LNCaP clone FGC (cell line): ENCODE measurements at places on chromosomes 1 and 21.

DNA sequence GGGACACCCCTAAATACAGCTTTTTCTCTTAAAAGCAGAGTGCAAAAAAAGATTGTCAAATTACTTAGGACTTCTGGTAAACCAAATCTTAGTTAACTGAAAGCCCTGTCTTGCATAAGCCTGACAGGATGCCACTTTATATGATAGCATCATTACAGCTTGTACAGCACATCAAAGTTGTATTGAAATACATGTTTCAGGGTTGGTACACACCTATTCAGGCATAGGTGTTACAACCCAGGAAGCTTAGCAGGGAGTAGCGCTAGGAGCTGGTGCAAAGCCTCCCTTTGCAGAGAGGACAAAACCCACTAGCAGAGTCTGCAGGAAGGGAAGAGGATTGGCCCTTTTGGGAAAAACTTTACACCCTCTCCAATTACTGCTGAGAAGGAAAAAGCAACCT, 258.9 kb upstream of the SGIP1 start:
- DNase-seq, result no peak

GRCh38 chr1:16396591-16396990, 29.5 kb downstream of the SZRD1 start:
- DNase-seq, result peak; percentile 32

GRCh38 chr1:2644591-2645101, 11.8 kb upstream of the MMEL1 start:
- DNase-seq, result no peak

DNA sequence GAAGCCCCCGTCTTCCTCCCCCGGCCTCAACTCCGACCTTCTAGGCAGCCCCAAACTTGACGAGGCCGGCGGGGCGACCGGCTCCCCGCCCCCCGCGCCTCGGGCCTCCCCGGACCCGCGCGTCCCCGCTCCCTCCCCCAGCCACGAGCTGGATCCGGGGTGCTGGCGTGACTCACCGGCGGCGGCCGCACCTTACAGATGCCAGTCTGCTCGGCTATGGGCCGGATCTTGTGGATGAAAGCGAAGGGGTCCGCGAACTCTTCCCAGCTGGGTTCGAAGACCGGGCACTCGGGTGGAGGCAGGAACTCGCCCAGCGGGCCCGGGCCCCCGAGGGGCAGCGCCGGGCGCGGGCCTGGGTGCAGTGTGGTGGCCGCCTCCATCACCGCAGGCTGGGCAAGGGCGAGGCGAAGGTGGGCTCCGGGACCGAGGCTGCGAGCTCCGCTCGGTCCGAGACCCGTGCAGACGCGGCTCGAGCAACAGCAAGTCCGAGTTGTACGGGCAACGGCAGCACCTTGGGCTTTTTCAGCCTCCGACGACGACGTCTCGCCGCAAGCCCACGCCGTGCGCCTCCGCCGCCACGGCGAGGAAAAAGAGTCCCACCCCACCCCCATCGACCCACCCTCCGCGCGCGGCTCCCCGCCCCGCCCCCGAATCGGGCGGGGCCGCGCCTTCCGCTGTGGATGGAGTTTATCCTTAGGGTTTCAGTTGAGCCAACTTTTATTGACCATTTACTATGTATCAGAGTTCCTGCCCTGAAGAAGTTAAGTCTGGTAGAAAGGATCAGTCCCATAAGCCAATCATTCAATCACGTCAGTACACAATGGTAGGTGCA, at the start of gene KDM5B:
Gene KDM5B, minus strand, starts transcription at position 496 of the 832 bp plus-strand sequence. Its CDS starts 116 bp downstream, at position 380.
- peak; percentile 45 for DNase-seq

GRCh38 chr1:42183210-42183956, 18.8 kb upstream of the GUCA2A start:
- DNase-seq, result no peak

DNA sequence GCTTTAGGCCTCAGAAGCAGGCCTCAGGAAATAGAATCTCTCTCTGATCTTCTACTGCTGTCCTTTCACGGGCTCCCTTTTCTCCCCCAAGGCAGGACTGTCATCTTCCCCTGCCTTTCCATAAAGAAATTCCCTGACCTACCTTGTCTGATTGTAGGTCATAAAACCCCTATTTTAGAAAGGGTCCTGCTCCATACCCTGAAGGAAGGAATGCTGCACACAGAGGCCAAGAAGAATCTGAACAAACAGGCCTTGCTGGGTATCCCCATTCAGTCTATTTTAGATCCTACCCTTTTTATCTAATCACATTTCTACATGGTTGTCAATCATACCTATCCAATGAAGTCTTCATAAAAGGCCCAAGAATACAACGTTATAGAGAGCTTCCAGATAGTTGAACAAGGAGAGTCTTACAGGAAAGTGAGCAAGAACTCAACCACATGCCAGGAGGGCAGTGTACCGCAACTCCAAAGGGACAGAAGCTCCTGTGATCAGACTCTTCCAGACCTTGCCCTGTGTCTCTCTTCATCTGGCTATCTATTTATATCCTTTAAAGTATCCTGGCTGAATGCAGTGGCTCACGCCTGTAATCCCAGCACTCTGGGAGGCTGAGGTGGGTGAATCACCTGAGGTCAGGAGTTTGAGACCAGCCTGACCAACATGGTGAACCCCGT, 93.1 kb downstream of the SLC16A1 start:
- no peak for DNase-seq

- DNase-seq, result no peak
These were observed 17.7 kb downstream of the TBX15 start for GRCh38 chr1:118970451-118970850.

DNA sequence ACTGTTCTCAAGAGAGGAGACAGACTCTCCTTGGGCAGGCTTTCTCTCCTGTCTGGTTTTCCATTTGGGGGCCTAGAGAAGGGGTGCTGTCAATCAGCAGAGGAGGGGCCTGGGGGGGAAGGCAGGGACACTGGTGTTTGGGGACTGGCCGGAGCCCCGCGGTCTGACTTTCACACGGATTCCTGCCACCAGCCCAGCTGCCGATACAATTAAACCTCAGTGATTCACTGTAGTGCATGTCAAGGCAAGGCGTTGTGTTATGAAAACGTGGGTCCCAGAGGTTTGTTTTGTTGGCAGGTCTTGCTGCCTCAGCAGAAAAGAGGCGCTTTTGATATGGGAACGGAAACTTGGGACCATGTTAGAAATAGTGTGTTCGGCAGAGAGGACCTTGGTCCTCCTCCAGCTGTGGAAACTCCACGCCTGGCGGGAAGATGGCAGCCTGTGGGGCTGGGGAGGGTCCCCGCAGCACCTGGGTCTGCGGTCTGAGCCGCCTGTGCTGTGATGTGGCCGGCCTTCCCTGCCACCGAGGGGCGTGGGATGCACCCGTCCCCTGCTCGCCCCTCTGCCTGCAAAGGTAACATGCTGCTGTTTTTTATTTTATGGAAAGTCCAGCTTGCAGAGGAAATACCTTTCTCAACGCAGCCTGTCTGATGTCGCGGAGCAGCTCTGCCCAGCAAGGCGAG, 47.6 kb downstream of the SPSB1 start:
- DNase-seq, result no peak

DNA sequence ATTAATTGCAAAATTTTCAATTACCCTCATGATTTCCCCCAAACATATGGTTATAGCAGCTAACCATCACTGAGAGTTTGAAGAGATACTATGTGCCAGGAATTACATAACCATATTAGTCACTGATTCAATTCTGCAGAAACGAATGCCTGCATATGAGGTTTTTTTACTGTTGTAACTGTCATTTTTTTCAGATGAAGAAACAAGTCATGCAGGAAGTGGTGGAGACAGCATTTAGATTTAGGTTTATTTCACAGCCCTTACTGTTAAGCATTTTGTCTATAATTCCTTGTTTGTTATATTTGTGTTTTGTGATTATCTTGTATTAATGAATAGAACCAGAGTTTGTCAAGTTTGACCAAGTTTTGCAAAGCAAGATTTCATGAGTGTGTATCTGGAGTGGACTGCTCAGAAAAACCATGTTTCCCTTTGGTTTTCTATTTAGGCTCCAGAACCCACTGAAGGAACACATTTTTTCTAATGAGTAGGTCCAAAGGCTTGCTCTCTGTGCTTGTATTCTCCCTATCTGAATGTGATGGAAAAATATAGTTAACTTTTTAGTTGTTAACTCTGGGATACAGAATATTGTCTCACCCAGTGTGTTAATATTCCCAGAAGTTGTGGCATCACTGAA, 308.5 kb upstream of the ADAMTS5 start:
- no peak for DNase-seq

GRCh38 chr1:232578651-232579195, 51.2 kb downstream of the SIPA1L2 start:
- no peak for DNase-seq

- no peak for DNase-seq
These were observed 911 bp downstream of the LMO4 start for GRCh38 chr1:87329526-87330056.

DNA sequence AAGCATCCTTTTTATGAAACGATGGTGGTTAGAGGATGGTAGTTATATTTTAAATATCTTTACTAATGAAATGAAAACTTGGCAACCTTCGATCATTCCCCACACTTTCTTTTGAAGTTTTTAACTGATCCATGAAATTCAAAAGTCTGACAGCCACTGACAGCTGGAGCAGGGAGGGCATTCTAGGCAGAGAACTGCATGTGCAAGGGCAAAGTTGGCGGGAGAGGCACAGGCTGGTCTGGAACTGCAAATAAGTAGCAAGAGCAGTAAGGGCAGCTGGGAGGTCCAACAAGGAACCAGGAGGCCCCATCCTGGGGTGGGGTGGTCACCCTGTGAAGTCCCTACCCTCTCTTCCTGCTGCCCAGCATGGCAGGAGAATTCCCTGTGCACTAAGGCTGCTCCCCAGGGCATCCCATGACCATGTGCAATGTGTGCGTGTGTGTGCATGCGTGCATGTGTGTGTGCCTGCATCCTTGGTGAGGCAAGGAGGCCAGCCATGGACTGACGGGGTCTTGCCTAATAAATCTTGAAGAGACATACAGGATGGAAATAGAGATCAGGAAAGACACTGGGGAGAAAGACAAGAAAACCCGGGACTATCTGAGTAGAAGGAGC, 33.1 kb upstream of the FOXO6 start:
- DNase-seq, result no peak

- no peak for DNase-seq
These were observed 36.0 kb downstream of the OVAAL start for GRCh38 chr1:180594723-180595122.
